Stimulated activated CD4-positive, alpha-beta T cell treated with anti-CD3 and anti-CD28 coated beads, Interleukin-1b, Interleukin-23, amount 100 ng/mL, for 48 hours (primary cell): ENCODE measurements at places on chromosomes 13 and 19.
A peak's percentile ranks its signal among the peaks of the same experiment; 100 is the strongest.

DNA sequence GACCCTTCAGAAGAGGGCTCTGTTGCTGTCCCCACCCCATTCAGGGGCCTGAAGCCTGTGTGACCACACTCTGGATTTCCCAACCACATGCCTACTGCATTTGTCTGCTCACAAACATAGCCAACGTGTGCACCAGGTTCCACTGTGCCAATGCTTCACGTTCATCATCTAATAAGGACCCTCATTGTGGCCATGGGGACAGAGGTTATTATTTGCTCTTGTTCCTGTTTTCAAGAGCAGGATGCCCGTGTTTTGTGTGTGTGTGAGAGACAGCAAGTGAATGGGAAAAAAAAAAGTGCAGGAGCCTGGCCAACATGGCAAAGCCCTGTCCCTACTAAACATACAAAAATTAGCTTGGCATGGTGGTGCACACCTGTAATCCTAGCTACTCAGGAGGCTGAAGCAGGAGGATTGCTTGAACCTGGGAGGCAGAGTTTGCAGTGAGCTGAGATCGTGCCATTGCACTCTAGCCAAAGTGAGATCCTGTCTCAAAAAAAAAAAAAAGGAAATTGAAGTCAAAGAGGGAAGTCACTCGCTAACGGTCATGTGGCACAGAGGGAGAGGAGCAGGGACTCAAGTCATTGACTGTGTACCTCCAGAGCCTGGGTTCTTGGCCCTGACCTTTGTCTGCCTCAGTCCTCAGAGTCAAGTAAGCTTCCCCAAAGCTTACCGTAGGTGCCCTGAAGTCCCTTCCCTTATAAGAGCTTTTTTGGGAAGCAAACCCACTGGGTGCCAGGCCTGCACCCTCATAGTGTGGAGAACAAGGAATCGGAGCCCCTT, 6.9 kb downstream of the B3GNT8 start:
- no peak for DNase-seq

GRCh38 chr13:30744681-30745077, 9.3 kb downstream of the ALOX5AP start:
- DNase-seq, result no peak

DNA sequence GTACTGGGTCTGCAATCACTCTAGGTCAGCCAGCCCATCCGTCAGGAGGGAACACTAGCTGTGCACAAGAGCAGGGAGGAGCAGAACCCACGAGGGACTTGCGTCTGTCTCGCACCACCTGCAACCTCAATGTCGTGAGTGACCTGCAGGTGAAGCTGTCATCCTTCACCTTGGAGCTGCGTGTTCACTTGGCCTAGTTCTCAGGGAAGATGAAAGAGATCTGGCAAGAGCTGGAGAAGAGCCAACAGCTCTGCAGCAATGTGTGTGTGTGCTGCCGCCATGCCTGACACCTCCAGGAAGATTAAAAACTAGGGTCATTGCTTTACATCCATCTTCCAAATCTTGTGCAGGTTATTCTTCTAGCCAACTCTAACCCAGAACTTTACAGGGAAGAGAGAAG, 117.6 kb upstream of the MRI1 start:
- no peak for DNase-seq

DNA sequence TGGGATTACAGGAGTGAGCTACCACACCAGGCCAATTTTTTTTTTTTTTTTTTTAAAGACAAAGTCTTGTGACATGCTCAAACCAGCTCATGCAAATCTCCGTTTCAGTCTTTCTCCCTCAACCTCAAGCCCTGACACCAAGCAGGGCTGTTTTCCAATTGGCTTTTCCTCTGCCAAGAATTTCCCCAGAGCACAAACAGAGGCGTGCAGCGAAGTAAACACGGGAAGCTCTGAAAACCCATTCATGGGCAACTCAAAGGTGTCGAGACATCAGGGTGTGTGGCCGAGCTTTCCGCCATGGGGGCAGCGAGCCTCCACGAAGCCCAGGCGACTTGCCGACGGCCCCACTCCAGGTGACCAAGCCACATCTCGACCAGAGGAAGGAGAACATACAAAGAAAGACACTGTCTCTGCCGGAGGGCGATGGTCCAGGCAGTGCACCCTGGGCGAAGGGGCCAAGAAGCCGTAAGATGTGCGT, 70.0 kb downstream of the INSR start:
- DNase-seq, result no peak

GRCh38 chr19:1481893-1482360, 2.9 kb upstream of the C19orf25 start:
- DNase-seq, result no peak

- DNase-seq, result peak; percentile 13
These were observed 423 bp downstream of the LSM14A start for GRCh38 chr19:34172661-34173192.

- DNase-seq, result no peak
These were observed 98.6 kb downstream of the ZDHHC20 start for GRCh38 chr13:21360463-21360862.
